Stimulated activated CD8-positive, alpha-beta memory T cell treated with anti-CD3 and anti-CD28 coated beads, Interleukin-7, amount 100 ng/mL, for 24 hours (primary cell): ENCODE measurements at places on chromosomes 13 and 19.

DNA sequence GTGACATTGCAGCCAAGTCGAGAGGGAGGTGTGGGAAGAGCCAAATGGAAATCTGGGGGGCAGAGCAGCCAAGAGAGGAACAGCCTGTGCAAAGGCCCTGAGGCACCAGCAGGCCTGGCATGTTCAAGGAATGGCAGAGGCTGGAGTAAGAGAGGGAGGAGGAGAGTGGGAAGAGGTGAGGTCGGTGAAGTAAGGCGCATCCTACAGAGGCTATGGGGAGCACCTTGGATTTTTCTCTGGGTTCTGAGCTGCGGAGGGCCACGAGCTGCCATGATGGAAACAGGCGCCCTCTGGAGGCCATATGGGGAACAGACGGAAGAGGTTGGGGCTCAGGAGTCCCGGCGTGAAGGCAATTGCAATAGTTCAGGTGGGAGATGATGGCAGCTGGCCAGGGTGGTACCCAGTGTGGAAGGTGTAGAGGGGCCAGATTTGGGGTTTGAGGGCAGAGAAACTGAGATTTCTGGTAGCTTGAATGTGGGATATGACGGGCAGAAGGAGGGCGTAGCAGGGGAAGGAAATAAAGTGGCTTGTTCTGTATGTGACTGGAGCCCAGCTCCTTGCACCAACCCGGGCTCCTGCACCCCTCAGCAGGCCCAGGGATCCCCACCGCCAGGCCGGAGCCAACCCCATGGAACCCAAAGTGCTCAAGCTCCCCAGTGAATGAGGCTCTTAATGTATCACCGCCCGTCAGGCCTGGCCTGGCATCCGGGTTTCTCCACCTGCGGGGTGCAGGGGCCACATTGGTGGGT lies 20.5 kb upstream of the STRN4 start:
- no peak for DNase-seq

DNA sequence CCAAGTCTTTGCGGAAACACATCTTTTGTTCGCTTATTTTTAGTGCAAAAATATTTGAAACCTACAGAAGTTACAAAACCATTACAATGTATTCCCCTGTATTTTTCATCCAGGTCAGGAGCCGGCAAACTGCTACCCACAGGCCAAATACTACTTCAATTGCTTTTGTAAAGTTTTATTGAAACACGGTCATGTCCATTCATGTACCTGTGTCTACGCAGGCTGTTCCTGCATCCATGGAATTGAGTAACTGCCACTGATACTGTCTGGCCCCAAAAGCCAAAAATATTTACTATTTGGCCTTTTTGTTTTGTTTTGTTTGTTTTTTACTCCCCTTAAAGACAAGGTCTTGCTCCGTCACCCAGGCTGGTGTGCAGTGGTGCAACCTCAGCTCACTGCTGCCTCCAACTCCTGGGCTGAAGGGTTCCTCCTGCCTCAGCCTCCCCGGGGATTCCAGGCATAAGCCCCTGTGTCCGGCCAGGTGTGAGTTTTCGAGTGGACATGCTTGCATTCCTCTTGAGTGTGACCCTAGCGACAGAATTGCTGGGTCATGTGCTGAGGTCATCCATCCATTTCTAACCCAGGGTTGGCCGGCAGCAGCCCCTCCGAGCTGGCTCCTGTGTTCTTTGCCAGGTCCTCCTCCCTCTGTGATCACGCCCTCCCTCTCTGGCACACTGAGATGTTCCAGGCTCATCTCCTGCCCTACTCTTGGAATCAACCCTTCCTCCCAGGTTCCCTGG lies 10.9 kb upstream of the S1PR4 start:
- no peak for DNase-seq

- no peak for DNase-seq
Observed at GRCh38 chr13:74751739-74752138, 617.5 kb upstream of the KLF12 start.

GRCh38 chr13:103350147-103350546 lies 283.9 kb upstream of the SLC10A2 start:
- DNase-seq: no peak

- no peak for DNase-seq
Observed at GRCh38 chr19:52028780-52029123, 573 bp upstream of the ZNF614 start.
